ENCODE measurements at places on chromosomes 3 and 15.

GRCh38 chr3:13715961-13716360 is 163.9 kb downstream of the WNT7A start:
- no peak for DNase-seq

DNA sequence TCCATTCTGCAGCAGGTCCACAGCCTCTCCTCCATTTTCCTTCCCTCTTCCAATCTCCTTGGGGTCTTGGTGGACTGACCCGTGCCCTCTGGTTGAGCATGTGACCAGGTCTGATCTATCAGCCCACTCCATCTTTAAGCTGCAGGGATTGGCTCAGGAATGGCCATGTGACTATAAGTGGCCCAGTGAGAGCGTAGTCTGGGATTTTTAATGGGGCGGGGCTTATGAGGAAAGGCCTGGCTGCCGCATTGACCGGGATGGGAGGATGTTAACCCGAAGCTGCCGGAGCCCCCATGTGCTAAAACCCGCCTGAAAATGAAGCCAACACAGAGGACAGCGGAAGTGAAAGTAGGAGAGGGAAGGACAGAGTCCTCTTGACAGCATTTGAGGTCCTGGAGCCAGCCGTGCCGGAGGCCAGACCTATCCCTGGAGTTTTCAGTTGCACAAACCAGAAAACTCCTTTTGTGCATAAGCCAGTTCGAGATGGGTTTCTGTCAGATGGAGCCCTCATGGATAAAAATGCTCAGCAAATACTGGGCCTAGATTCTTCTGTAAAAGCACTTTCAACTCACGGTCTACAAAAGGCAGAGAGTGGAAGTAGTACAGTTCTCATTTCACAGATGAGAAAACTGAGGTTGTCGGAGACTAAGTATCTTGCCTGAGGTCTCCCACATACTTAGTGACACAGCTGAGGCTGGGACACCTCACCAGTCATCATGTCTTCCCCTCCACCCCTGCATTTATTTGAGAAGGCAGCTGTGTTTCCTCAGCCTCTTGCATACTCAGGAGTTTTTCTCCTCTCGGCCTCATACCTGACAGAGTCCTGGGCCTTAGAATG is 61.9 kb downstream of the ATP2B2 start:
- DNase-seq: no peak

- DNase-seq: no peak
Measured at GRCh38 chr3:8705575-8705974, 28.0 kb upstream of the CAV3 start.

DNA sequence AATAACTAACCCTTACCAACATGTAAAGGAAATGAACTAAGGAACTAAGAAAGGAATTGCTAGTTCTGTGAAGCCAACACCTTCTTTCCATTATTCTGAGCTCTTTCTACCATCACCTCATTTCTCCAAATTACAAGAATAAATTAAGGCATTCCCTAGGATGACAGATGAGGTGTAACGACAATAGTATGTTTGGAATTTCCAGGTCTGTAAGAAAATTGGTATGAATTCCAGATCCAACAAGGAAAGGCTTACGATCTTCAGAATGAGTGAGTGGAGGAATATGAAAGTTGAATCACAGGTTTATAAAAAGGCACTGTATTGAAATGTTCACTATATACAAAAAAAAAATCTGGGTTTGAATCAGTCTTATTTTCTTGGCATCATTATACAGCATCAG is 4.5 kb upstream of the NANOGP8 start:
- DNase-seq: no peak

DNA sequence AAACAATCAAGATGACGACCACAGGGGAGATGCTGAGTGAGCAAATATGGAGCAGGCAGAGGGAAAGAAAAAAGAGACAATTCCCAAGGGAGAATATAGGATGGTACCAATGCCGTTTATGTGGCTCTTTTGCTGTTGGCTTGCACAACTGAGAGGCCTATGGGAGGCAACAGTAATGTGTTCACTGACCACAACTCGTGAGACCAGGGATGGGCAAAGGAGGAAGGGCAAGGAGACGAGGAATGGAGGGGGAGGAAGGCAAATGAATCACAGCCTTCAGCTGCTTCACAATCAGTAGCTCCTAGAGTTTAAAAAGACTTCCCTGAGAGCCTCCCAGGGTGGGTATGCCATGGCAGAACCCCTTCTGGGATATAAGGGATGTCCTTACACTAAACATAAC is 131.5 kb downstream of the SLC9A9 start:
- no peak for DNase-seq

- no peak for DNase-seq
Measured at GRCh38 chr3:48492461-48493202, 11.3 kb downstream of the SHISA5 start.

- DNase-seq: no peak
Measured at GRCh38 chr3:31086698-31087097, 192.2 kb upstream of the GADL1 start.

- DNase-seq: no peak
Measured at GRCh38 chr3:56291953-56292352, 176.3 kb downstream of the ERC2 start.

GRCh38 chr3:49942651-49943050 is 2.7 kb downstream of the RBM6 start:
- no peak for DNase-seq

DNA sequence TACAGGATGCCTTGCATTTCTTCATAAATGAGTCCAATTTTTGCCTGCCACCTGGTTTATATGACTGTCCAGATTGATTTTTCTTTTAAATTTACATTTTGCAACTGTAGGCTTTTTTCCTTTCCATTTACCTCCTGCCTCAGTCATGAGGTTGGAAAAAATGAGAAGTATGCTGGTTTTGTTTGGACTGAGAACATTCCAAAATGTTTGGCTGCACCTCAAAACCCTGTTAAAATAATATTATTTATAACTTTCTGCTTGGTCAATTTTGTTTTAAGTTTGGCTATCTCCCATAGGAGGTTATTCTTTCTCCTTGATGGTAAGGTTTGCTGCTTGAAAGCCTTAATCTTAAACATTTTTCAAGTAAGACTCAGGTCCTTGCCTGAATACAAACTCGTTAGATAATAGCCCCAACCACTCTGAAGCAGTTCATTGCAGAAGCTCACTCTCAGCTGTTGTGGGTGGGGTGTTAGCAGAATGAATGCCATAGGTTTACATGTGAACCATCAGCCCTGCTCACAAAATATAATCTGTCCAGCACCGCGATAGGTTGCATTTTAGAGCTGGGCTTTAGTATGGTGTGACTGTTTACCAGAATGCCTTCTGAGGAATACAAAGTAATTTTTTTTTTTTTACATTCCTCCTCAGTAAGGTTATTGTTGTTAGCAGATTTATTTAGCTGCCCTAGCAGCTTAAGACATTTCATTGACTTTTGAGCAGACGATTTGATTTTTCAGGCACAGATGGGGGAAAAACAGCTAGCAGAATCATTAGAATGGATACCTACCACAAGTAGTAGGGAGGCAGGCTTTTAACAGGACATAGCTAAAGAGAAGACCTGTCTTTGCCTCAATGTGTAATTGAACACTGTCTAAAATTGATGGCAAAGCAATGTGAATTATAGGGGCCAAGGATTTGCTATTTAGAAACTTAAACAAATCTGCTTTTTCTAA is 630.8 kb upstream of the KCNMB2 start:
- no peak for DNase-seq
